ENCODE measurements at places on chromosomes 6 and 20. TPM values are rescaled to one million over a fixed set of nuclear protein-coding genes. Genes with fewer than 3 reads are reported as not detected.

Gene DCDC2
- 0.06 TPM for polyA plus RNA-seq

Gene SRMS
- not detected for polyA plus RNA-seq

Gene RMND1
- 20.4 TPM for polyA plus RNA-seq

Gene ADGRG6
- 11.2 TPM for polyA plus RNA-seq

Gene SEMG1
- not detected for polyA plus RNA-seq

DNA sequence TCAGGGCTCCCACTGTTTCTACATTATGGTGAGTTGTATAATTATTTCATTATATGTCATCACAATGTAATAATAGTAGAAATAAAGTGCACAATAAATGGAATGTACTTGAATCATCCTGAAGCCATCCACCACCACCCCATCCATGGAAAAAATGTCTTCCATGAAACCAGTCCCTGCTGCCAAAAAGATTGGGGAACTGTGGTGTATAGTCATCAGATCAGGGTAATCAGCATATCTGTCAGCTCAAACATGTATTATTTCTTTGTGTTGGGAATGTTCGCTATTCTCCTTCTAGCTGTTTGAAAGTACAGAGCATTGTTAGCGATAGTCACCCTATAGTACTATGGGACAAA, 33.8 kb upstream of the SLC22A23 start:
- DNase-seq, result no peak

- DNase-seq, result no peak
Observed at GRCh38 chr6:104614394-104614793, 245.3 kb downstream of the HACE1 start.

Gene TSPO2
- polyA plus RNA-seq, result 0.70 TPM

Gene CPXM1
- 31.6 TPM for polyA plus RNA-seq

Gene WFDC10B
- polyA plus RNA-seq, result not detected

- DNase-seq, result no peak
Observed at GRCh38 chr20:40588891-40589290, 100.1 kb downstream of the MAFB start.

DNA sequence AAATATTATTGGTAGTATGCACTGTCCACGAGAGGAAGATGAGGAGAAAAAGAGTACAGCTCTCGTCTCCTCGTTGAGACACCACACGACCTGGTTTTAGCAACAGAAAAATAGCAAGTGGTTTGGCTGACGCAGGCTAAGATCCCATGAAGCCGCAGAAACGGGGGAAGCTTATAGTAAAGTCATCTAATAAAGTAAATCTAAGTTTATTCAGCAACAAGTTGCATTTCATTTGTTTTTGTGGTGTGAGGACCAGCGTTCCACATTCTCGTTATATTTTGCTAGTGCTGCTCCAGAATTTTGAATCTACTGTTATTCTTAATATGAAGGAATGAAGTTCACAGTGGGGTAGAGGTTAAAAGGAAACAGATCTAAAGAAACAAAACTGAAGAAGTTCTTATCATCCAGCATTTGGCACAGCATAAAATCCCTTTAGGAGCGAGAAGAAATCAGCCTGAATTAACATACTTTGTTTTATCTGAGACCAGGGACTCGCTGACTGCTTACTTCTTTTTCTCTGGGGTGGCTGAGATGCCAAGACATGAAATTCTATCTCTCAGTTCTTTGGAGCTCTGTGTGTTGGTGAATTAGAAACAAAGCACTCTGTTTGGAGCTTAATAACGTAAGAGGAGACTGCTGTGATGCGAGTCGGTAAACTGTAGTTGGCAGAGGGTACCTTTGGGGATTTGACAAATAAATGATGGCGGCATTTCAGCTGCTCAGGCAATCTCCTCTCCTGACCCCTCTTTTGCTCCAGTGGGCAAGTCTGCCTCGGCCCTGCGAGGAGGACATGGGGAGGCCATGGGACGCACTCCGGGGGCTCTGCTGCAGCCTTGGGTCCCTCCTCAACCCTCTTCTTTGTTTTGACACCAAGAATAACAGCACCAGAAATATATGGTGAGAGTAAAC, 24.9 kb upstream of the IRF4 start:
- no peak for DNase-seq

DNA sequence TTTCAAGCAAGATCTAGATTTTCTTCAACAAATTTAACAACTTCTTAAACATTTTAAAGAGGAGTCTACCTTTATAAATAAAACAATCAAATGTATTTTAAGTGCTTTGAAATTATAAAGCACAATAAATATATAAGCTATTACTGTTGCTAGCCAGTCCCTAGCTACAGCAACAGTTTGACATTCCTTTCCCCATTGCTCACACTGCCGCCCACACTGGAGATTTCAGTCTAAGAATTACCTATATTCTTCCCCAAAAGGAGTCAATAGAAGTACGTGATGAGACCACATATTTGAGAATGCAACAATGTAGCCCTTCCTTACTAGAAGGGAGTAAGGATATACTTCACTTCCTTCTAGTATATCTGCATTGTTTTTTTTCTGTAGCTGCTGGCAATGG, 65.3 kb upstream of the RNF146 start:
- no peak for DNase-seq

DNA sequence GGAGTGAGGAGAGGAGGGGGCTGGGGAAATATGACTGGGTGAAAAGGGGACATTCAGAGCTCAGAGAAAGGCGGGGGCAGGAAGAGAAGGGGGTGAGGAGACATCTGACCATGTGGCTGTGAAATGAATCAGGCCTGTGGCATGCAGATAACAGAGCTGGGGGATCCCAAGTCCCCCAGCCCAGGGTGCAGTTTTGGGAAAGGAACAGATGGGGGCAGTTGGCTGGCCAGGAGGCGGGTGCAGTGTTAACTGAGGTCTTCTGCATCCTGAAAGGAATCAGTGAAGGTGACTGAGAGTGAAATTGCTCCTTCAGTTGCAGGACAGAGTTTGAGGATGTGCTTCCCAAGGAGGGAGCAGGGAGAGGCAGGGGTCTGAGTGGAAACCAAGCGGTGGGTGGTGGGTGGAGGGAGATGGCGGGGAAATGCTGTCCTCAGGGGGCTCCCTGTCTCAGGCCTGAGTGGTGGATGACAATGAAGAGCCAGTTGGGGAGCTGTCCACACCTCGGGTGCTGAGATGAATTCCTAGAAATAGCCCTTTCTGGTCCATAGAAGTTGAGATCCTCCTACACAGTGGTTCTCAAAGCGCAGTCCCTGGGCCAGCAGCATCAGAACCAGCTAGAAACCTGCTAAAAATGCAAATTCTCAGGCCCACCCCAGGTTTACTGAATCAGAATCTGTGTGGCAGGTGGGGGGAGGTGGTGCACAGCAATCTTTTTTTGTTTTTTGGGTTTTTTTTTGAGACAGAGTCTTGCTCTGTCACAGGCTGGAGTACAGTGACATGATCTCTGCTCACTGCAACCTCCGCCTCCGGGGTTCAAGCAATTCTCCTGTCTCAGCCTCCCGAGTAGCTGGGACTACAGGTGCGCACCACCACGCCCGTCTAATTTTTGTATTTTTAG, 26.0 kb upstream of the CCDC167 start:
- no peak for DNase-seq

DNA sequence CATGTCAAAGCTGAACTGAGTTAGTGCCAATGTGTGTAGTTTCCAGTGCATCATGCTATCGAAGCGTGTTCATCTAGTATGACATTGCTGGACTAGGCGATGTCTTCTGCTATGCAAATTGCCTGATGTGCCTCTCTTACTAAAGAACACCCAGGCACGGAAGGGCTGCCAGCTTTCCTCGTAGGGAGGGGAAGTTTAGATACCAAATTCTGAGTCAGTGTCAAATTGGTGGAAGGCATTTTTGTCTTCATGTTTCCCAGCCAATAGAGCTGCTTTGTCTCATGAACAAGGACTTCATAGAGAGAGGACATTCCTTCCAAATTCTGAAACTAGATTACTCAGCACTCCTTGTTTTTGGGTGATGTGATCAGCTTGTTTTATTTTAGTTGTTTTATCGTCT, 320.1 kb downstream of the BTBD3 start:
- no peak for DNase-seq

- no peak for DNase-seq
Observed at GRCh38 chr6:41957117-41957516, 15.5 kb upstream of the CCND3 start.

Gene NKAIN4
- 29.5 TPM for polyA plus RNA-seq

Gene MCCD1
- polyA plus RNA-seq, result not detected

GRCh38 chr6:112979830-112980229, 632.7 kb downstream of the RFPL4B start:
- peak; percentile 29 for DNase-seq

GRCh38 chr20:23662276-23662870, 24.6 kb upstream of the CST3 start:
- no peak for DNase-seq

DNA sequence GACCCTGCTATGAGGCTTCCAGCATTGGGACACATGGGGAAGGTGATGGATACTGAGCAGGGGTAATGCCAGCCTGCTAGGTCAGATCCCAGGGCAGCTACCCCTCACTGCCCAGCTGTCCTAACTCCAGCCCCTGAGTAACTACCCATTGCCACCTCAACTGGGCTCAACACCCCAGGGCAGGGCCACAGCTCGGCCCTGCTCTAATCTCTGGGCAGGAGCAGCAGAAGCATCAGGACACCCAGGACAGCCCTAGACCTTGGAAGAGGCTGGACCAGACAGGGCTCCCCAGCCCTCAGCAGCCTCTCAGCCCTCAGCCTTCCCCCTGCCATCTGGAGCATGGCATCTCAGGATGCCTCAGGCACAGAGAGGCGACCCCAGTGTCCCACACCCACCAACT, 67.4 kb upstream of the TOP1 start:
- no peak for DNase-seq

DNA sequence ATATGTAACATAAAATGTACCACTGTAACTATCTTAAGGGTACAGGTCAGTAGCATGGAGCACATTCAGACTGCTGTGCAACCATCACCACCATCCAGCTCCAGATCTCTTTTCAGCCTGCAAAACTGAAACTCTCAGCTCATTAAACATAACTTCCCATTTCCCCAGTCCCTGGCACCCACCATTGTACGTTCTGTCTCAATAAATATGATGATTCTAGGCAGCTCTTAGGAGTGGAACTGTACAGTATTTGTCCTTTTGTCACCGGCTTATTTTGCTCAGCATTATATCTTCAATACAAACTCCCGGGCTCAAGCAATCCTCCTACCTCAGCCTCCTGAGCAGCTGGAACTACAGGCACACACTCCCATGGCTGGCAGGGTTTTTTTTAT, 1.5 kb downstream of the ZC3H12D start:
- no peak for DNase-seq

DNA sequence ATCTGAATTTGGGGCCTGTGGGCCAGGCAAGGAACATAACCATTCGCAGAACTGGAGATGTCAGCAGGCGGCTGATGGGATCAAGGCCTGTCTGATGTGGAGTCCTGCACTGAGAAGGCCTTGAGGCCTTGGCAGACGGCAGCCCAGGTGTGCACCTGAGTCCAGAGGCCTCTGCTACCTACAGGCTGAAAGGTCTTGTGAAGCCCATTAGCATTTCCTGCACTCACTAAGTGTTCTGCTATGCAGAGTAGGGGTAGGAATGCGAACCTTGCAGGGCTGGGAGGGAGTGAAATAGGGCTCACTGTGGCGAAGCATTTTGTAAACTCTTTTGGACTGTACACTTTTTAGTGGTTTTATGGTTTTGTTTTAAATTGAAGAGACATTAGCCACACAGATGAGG, 48.3 kb upstream of the RNF24 start:
- no peak for DNase-seq

GRCh38 chr20:45342855-45343531, 5.2 kb downstream of the SDC4 start:
- no peak for DNase-seq

GRCh38 chr6:22042706-22043105, 254.1 kb downstream of the PRL start:
- DNase-seq, result no peak

Measured in forelimb muscle (tissue), 1 donor.